NCI-H1417 treated with DMSO at 0.1 percent for 48 hours (cell line): ENCODE measurements at places on chromosomes 1 and 21.

DNA sequence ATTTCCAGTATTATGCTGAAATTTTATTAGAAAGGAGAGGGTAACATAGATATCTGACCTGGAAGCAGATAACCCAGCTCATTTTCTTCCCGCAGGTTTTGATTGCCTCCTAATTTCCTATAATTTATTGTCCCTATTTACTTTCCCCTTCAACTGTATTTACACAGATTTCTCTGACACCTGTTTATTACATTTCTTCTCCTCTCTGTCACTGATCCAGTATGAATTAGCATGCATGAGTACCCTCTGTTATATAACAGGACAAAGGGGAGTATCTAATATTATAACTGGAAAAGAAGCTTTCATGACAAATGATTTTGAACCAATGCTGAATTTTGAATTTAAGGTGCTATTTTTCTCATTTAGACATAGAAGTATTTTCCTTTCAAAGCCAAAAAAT lies 37.4 kb downstream of the DENND1B start:
- DNase-seq, result peak; percentile 60

- DNase-seq, result no peak
Measured at GRCh38 chr1:167166690-167167075, 54.0 kb upstream of the POU2F1 start.

DNA sequence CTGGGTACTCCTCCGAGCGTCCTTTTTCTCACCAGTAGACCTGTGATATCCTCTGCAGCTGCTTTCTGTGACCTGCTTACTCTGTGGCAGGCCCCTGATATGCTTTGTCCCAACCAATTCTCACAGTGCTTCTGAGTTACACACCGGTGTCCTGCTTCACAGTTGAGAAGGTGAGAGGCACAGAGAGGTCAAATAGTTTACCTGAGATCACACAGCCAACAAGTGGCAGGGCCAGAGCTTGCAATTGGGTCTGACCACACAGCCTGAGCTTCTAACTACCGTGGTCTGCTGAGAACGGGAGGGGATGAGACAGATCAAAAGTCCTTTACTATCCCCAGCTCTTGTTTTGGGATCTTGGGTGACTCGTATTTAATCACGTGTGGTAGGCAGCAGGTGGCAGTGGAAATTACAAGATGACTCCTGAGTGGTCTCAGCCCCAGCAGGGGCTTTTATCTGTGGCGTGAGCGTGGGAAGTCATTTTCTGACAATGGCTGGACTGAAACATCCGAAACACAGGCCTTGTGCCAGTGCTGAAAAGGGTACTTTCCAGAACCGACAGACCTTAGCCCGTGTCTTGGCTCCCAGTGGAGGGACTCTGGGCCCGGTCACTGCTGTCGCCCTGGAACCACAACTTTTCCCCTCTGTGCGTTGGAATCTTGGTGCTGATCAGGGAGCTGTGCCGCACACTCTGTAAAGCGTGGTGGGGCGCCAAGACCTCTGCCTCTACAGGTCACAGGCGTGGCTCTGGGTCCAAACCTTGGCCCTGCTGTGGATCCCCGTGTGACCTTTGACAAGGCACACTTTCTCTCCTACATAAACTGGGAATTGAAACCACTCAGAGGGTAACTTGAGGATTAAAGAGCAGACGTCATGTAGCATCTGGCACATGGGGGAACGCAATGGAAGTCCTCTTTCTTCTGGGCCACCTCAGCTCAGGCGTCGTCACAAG lies 11.9 kb downstream of the THEMIS2 start:
- DNase-seq, result no peak

GRCh38 chr1:207903767-207904166 lies 7.2 kb downstream of the CD34 start:
- DNase-seq, result no peak

- no peak for DNase-seq
Measured at GRCh38 chr1:228860911-228861831, 125.9 kb downstream of the RHOU start.

- no peak for DNase-seq
Measured at GRCh38 chr1:234755449-234755863, 145.5 kb upstream of the IRF2BP2 start.

DNA sequence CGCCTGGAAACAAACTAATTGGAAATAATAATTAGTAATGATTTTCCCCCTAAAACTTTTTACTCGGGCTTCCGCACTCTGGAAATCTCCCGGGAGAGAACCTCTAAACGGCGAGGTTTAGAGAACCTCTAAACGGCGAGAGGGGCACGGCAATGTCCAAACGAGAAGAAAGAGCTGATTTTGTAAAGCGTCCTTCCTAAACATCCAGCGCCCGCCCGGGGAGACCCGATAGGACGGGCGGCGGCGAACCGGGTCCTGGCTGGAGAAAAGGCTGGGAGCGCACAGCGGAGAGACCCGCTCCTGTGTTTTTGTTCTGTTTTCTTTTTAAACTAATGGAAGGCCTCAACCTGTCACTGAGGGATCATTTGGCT lies 1.6 kb downstream of the PAX7 start:
- DNase-seq, result no peak

DNA sequence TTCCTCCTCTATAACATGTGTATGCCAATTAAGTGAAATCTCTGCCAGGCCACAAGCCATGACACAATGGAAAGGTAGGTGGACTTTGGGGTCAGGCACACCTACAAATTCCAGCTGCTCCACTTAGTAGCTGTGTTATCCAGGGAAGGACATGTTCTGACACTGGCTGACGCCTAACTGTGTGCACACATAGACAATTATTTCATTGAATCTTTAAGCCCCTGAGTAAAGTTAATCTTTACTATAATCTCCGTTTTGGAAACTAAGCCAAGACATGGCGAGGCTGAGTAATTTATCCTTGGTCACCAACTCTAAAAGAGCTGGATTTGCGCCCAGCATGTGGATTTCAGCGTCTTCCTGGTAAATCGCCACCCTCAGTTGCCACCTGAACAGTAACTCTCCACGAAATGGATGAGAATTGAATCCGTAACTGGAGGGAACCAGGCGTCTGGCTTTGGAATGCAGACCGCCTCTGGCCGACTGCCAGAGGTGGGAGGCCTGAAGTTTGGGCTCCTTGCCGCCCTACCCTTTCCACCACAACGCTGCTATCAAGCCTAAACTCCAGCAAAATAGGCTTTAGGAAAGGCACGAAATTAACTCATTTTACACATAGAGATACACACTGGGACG lies 888 bp upstream of the SNRPE start:
- no peak for DNase-seq

DNA sequence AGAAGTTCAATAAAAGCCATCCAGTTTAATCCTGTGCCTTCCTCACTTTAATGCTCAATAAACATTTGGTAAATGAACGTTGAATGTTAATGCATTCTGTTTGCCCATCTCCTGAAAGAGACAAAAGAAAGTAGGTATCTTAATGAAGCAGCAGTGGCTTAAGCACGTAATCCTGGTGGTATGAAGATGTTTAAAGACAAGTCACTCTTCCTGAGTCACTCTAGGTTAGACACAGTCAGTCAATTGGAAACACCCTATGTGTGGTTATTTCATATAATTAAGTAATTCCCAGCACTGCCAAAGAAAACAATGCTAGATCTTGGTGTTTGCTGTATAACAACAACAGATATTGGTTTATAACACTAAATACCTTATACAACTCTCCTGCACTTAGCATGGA lies 334.0 kb upstream of the FMN2 start:
- no peak for DNase-seq

DNA sequence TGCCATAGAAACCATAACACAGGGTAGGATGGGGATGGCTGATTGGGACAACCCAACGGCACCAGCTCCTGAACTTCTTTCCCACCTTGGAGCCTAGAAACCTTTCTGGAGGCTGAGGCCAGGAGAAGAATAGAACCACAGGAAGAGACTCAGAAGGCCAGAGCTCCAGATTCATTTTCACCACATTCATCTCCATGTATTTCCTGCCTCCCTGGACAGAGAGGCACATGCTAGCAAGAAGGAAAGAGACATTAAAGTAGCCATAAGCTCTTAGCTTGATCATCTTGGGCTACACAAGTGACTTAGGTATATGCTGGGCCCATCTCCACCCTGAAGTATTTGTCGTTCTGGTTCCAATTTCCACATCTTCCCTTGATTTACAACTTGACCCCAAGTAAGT lies 44.1 kb downstream of the PLXNA2 start:
- DNase-seq, result no peak

- DNase-seq, result no peak
Measured at GRCh38 chr1:17765444-17766411, 10.6 kb downstream of the ACTL8 start.

DNA sequence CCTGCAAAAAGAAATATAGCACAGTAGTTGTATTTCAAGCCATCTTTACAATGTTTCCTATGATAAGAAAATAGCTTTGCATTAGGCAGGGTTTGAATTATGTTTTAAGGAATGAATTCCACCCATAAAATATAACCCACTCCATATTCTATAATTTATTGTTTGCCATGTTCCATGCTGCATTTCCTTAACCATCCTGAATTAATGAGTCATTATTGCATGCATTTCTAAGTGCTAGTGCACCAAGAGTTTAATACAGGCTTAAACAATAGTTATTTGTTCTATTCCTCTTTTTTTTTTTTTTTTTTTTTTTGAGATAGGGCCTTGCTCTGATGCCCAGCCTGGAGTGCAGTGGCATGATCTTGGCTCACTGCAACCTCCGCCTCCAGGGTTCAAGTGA lies 45.2 kb downstream of the MIGA1 start:
- no peak for DNase-seq

DNA sequence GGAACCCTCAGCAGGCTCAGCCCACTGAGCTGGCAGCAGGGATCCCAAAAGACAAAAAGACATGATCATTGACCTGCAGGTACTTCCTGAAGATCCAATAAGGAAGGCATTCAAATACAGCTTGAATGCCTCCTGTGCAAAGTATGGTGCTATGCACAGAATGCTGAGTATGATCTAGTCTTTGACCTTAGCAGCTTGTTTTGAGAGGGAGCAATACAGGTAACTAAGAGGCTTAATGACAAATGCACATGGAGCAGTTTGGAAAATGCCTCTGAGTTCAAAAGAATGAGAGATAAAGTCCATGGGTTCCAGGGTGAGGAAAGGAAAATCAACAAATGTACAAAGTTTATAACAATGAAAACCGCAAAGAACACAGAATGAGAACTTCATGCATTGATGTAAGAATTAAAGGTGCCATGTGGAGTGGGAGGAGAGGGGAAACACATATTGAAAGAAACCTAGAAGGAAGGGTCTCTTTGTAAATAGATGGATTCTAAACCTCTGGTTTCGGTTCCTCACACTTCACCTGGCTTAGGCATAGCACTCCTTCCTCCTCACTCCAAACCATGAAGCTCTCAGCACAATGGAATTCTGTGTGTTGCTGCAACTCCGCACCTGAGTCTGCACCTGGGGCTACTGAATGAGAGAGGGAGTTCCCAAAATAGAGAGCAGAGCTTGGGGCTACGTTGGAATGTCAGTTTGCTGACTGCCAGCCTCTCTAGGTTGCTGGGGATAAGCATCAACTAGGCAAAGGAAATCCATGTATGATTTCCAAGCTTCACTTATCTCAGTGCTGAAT lies 77.6 kb downstream of the PLXNA2 start:
- DNase-seq, result no peak

DNA sequence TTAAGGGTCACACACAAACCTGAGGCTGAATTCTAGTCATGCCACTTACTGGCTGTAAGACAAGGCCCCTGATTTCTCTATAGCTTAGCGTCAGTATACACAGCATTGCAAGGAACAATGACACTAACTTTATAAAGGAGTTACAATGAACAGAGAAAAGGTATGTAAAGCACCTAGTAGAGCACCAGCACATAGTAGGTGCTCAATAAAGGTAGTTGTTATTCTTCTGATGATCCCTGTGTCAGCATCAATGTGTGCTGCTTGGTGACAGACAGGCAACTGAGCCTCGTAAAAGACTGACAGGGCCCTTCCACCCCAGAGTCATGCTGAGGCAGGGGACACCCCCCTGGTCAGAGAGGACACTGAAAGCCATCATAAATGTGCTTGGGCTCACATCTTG lies 43.2 kb downstream of the GRHL3 start:
- no peak for DNase-seq

DNA sequence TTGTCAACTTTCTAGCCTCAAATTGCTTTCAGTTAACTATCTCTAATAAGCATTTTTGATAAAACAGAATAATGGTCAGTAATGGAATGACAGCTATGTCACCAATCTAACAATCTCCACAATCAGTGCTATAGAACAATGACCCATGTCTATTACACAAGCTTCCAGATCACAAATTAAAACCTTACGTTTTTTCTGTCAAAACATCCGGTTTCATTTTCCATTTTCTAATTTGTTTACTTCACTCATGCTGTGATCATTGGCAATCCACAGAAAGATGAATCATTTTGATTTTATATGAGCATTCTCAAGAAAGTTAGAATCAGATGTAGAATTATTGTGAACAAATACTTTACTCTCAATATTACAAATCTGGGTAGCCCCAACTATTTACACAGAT lies 80.3 kb downstream of the KCNT2 start:
- DNase-seq, result no peak

GRCh38 chr1:246641394-246641793 lies 75.1 kb downstream of the CNST start:
- DNase-seq, result no peak

GRCh38 chr1:111253876-111254275 lies 26.4 kb downstream of the CHI3L2 start:
- DNase-seq, result no peak

DNA sequence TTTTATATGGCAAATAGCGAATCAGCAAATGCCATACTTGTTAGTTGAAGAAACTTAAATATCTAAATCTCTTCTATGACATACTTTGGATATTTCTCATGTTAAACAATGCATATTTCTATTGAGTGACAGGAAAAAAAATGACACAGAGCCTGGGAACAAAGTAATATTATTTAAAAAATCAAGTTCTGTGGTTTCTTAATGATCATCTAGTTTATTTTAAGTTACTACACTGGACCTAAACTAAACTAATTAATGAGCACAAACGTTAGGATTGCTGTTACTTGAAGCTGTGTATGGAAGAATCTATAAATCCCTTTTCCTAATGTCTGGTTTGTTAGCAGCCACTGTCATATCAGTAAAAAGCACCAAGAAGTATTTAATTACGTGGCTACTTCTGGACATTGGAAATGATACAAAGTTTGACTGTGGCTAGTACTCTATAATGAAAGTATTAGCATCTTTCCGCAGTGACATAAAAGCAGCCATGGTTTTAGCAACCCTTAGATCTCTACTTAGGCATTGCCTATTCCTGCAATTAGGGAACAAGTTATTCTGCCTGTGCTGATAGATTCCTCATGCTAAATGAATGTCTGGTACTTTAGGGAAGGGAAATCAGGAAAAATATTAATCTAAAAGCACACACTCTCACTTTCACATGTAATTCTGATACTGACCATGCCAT lies 981.7 kb upstream of the B3GALT2 start:
- DNase-seq, result no peak

- no peak for DNase-seq
Measured at GRCh38 chr1:94646786-94647555, 105.4 kb upstream of the F3 start.
